Psoas muscle (tissue), 8 donors: ENCODE measurements at places on chromosomes 1 and 21.

GRCh38 chr1:182674346-182675246, 9.8 kb downstream of the RGS8 start:
- no peak overlapping the region for H3K4me3 ChIP-seq
- peaks cover 23% of the 10 kb centered on the region for H3K4me1 ChIP-seq
- H3K27me3 ChIP-seq = no peaks in the 10 kb centered on the region
- no peak overlapping the region for H3K27ac ChIP-seq
- no peaks in the 10 kb centered on the region for H3K36me3 ChIP-seq

DNA sequence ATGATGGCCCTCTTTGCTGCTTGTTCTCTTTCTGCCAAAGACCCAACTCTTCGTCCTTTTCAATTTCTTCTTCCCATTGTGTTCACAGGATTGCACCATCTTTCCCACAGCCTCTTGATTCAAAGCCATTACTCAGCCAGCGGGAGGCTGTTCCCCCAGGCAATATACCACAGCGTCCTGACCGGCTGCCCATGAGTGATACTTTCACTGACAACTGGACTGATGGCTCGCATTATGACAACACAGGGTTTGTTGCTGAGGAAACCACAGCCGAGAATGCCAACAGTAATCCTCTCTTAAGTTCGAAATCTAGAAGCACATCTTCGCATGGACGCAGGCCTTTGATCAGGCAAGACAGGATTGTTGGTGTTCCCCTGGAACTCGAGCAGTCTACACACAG, 167.4 kb downstream of the LRRC40 start:
- no peaks in the 10 kb centered on the region for H3K27me3 ChIP-seq
- no peak for DNase-seq
- no peaks in the 10 kb centered on the region for H3K4me1 ChIP-seq
- no peak overlapping the region for H3K4me3 ChIP-seq
- no peaks in the 10 kb centered on the region for H3K36me3 ChIP-seq

- H3K36me3 ChIP-seq = no peaks in the 10 kb centered on the region
- no peak overlapping the region for H3K27ac ChIP-seq
- no peaks in the 10 kb centered on the region for H3K27me3 ChIP-seq
- no peaks in the 10 kb centered on the region for H3K4me1 ChIP-seq
- H3K4me3 ChIP-seq = no peak overlapping the region
Observed at GRCh38 chr21:40768056-40768455, 78.9 kb downstream of the DSCAM start.

GRCh38 chr1:52602856-52603600, 857 bp downstream of the GPX7 start:
- DNase-seq = no peak
- no peaks in the 10 kb centered on the region for H3K36me3 ChIP-seq
- H3K4me3 ChIP-seq = peak overlapping the region; percentile 68
- H3K4me1 ChIP-seq = peaks cover 47% of the 10 kb centered on the region

DNA sequence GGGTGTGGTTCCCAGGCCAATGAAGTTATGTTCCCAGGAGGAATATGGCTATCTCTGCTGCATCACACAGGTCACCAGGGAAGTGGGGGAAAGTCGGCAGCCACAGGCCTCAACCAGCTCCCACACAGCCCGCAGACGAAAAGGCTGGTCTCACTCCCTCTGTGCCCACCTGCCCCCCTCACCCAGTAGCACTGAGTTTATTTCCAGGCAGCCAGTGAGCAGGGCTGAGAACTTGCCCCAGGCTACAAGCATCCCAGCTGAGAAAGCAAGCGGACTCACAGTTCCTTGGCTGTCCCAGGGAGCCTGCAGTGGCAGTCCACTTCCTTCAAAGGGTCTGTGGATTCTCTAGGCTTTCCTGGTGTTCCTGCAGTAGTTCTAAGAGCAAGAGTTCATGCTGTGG, 68.9 kb downstream of the SLC5A9 start:
- DNase-seq = no peak
- H3K4me1 ChIP-seq = no peaks in the 10 kb centered on the region
- H3K36me3 ChIP-seq = no peaks in the 10 kb centered on the region
- H3K4me3 ChIP-seq = no peak overlapping the region
- no peak overlapping the region for H3K27ac ChIP-seq
- no peaks in the 10 kb centered on the region for H3K27me3 ChIP-seq

DNA sequence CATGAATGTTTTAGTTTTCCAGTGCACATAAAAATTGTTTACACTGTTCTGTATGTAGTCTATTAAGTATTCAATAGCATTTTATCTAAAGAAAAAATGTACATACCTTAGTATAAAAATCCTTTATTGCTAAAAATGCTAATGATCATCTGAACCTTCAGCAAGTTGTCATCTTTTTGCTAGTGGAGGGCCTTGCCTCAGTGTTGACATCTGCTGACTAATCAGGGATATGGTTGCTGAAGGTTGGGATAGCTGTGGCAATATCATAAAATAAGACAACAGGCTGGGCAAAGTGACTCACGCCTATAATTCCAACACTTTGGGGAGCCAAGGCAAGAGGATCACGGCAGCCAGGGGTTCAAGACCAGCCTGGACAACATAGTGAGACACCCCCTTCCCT, 9.0 kb downstream of the DYNLT5 start:
- no peaks in the 10 kb centered on the region for H3K27me3 ChIP-seq
- no peak overlapping the region for H3K27ac ChIP-seq
- peaks cover 8% of the 10 kb centered on the region for H3K4me1 ChIP-seq
- H3K4me3 ChIP-seq = no peak overlapping the region
- H3K36me3 ChIP-seq = no peaks in the 10 kb centered on the region

GRCh38 chr21:45090966-45091365, 16.6 kb downstream of the ADARB1 start:
- no peak overlapping the region for H3K27ac ChIP-seq
- DNase-seq = no peak
- H3K4me3 ChIP-seq = no peak overlapping the region
- H3K27me3 ChIP-seq = no peaks in the 10 kb centered on the region

- no peak for DNase-seq
- no peaks in the 10 kb centered on the region for H3K4me1 ChIP-seq
- no peak overlapping the region for H3K4me3 ChIP-seq
- H3K27me3 ChIP-seq = no peaks in the 10 kb centered on the region
Observed at GRCh38 chr1:209277662-209278061, 305.9 kb upstream of the CAMK1G start.
